Activated effector memory CD4-positive, alpha-beta T cell treated with Interleukin-2 at 50 U/mL for 16 hours (primary cell): ENCODE measurements at places on chromosomes 2 and 18.

- DNase-seq: no peak
Observed at GRCh38 chr2:241777686-241778627, 1.3 kb downstream of the GAL3ST2 start.

- DNase-seq: no peak
Observed at GRCh38 chr18:74652392-74652988, 54.8 kb downstream of the ZNF407 start.

- no peak for DNase-seq
Observed at GRCh38 chr2:238235331-238235732, 4.5 kb downstream of the HES6 start.

DNA sequence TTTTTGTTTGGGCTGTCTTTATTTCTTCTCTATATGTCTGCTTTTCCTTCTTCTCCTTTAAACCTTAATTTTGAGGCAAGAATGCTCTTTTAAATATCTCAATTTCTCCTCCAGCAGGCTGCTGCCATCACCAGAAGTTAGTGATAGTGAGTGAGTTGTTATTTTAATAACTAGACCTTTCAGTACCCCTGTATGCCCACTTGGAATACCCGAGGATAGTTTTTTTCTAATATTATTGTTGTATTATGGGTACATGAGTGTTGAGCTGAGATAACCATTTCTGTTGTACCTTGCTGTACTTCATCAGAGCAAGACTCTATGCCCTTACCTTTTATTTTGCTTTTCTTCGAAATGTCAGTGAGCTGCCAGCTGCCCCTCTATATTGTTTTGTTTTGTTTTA is 50.1 kb downstream of the PPM1B start:
- DNase-seq: no peak

DNA sequence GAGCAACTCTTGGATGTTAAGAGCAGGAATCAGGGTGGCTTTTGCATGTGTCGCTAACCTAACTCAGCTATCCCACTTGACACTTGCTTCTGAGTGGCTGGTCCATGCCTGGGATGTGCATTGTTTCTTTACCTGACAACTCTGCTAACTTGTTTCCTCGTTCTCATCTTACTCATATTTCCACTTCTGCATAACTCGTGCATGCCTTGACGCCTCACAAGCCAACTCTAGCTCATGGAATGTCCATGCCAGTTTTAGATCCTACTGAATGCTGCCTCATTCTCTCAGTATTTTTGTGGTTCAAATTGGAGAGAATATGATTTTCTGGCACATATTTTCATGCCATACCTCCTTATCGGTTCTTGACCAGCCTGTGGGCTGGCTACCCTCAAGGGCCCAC is 52.5 kb downstream of the CDCA7 start:
- no peak for DNase-seq

GRCh38 chr2:33927756-33928155 is 328.7 kb upstream of the FAM98A start:
- DNase-seq: no peak

- no peak for DNase-seq
Observed at GRCh38 chr2:229273006-229273722, 2.1 kb upstream of the PID1 start.

DNA sequence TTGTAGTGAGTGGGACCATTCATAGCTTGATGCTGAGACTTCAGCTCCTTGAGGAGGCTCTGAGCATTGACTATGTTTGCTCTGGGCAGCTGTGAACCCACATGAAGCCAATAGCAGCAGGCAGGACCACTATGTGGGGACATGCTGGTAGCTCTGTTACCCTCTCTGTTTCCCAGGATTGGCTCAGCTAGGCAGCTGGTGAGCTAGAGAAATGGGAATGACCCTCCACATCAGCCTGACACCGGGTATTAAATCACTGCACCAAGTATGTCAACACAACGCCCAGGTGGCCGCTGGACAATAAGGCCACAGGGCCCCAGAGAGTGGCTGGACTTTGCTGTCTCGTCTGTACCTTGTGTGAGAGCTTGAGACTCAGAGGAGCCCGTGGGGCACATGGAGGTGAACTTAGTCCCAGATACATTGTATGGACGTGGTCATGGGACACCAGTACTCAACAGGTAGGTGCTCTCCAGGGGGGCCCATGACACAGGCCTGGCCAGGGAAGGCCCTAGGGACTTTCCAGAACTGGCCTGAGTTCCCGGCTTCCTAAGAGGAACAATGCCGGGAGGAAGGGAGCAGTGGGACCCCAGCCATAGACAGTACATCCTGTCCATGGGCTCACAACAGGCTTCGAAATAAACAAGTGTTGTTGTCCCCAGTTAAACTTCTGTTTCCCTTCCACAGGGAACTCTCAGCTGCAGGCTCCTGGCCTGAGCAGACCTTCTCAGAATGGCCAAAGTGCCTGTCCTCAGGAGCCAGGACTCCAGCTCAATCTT is 35.2 kb downstream of the HS1BP3 start:
- DNase-seq: no peak

- no peak for DNase-seq
Observed at GRCh38 chr2:224283466-224283965, 118.4 kb downstream of the FAM124B start.

DNA sequence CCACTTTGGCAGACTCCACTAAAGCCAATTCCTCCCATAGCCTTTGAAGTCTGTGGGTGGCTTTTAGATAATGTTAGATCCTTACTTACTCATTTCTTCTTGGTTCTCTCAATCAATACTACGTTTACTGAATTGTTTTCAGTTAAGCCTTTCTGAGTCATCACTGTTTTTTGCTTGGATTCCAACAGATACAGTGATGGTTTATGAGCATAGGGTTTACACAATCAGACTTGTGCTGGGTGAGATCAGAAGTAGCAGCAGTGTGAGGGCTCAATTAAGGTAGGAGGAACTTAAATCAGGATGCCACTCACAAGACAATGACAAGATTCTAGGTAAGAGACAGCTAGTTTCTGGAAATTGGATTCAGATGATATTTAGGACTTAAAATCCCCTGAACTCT is 297.7 kb upstream of the DOK6 start:
- no peak for DNase-seq

GRCh38 chr18:76981396-76981968 is 151.1 kb downstream of the MBP start:
- DNase-seq: no peak

GRCh38 chr18:9574473-9575115 is 39.8 kb downstream of the PPP4R1 start:
- no peak for DNase-seq

DNA sequence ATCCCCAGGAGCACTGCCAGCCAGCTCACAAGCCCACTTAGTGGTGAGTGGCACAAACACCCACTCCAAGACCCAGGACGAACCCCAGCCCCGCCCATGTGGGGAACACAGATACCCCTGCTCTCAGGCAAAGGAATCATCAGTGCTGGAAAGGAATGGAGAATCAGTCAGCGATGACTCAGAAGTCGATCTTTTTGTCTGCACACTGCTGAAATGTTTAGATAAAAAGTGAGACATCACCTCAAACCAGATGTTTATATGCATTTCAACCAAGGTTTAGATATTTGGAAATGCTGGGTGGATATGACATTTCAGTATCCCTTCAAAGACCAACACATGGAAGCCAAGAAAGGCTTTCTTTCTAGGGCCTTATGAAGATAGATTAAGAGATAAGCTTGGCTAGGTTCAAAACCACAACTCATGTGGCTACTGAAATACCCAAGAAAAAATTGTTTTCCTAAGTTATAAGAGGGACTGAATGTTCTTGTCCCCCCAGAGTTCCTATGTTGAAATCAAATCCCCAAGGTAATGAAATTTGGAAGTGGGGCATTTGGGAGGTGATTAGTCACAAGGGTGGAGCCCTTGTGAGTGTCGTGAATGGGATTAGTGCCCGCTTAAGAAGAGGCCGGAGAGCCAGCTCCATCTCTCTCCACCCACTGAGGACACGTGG is 43.7 kb downstream of the POU3F3 start:
- DNase-seq: no peak

- DNase-seq: no peak
Observed at GRCh38 chr2:33435518-33435917, 40.9 kb upstream of the RASGRP3 start.

GRCh38 chr2:109348190-109348589 is 219.2 kb downstream of the SH3RF3 start:
- no peak for DNase-seq

DNA sequence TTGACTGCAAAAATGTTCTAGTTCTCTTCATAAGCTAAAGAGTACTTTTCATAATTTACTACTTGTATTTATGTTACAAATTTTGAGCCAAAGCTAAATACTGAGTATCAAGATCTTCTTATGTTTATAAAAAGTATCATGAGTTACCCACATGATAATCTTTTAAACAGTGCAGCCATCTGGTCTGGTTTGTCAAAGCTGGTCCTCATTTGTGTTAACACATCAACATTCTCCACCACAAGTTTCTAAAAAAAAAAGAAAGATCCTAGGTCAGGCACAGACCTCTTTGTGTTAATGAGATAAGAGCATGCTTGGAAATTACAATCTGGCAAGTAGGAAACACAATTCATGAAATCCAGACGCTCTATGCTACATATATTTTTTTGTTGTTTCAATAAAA is 75.5 kb upstream of the FRZB start:
- no peak for DNase-seq

DNA sequence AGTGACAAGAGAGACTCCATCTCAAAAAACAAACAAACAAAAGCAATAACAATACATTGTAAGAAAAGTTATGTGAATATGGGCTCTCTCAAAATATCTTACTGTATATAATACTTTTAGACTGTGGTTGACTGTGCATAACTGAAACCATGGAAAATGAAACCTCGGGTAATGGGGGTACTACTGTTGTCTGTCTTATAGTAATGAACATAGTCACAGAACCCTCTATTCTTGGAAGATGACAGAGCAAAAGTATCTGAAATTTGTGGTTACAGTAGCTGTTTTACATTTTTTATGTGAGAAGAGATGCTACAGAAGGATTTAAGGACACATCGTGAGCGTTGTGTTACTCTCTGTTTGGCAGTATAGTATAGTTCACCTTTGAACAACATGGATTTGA is 60.5 kb downstream of the MAP4K4 start:
- DNase-seq: no peak

GRCh38 chr2:144152817-144153271 is 367.1 kb downstream of the ZEB2 start:
- DNase-seq: no peak

GRCh38 chr2:85129861-85130260 is 3.3 kb upstream of the TCF7L1 start:
- no peak for DNase-seq

GRCh38 chr18:50973367-50974126 is 5.7 kb downstream of the ELAC1 start:
- DNase-seq: no peak

DNA sequence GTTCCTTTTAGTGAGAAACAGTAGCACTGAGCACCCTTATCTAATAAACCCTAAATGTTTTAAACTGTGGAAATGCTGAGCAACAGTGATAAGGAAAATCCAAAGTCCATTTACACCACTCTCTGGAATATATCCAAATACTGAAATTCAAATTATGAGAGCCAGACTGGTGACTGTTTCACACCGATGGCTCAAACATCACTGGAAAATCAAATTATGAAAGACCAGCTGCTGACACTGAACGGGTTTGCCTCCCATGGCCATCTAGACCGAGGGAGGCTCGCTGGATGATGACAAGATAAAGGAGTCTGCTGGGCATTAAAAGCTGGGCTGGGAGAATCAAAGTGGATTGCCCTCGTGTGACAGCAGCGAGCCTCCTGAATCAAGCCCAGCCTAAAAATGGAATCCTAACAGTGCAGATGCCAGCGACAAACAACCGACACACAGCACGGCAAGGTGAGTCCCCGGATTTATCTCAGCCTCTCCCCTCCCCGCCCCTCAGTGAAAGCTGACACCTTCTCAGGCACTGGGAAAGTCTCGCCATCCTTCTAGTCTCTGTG is 30.3 kb downstream of the SERPINE2 start:
- DNase-seq: no peak

- no peak for DNase-seq
Observed at GRCh38 chr2:174673440-174673839, 75.8 kb upstream of the WIPF1 start.

DNA sequence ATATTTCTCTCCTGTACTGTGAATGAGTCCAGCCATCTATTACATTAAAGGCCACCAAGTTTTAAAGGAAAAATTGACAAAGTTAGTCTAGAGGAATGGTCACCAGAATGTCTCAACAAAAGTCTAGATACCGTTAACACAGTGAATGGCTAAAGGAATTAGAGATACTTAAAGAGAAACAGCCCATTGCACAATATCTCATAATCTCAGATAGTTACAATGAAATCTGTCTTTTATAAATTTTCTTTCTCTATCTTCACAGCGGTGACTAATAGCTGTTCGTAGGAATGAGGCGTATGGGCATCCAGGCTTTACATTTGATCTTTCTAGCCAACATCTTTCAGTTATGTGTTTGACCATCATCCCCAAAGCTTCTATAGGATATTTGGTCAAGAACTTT is 30.6 kb downstream of the R3HDM1 start:
- no peak for DNase-seq

DNA sequence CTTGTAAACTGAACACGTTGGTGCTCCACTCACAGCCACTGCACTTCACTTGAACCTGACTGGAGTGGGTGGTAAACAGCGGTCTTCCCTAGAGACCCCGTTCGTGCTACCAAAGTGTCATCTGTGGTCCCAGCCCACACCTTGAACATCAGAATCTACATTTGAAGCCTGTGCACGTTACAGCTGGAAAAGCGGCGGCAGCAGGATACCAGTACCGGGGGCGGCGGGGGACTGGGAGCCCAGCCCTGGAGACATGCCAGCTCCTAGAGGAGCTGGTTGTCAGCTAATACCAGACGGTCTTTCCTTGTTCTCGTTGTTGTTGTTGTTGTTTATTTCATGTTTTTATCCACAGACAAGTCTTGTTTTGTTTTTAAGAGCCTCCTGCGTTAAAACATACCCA is 156.7 kb downstream of the WDSUB1 start:
- DNase-seq: no peak

- no peak for DNase-seq
Observed at GRCh38 chr2:80057956-80058355, 246.6 kb downstream of the LRRTM1 start.

GRCh38 chr2:207784898-207785297 is 15.2 kb upstream of the FZD5 start:
- no peak for DNase-seq

DNA sequence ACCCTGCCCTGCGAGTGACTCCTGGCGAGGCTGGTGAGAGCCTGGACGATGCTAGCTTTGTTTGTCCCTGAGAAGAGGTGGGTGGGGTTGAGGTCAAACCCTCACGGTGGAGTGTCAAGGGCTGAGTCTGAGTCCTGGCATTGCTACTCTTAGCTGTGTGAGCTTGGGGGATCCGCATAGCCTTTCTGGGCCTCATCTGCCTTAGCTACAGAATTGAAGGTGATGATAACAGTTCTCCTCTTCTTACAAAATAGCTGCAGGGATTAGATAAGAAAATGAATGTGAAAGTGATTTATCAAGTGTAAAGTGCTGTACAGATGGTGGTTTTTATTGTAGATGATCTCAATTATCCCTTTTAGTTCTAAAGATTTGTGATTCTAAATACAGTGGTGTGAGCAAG is 144.6 kb downstream of the LPIN1 start:
- no peak for DNase-seq

GRCh38 chr2:239550357-239550756 is 149.5 kb upstream of the HDAC4 start:
- no peak for DNase-seq
